A673 (cell line): ENCODE measurements at places on chromosomes 7 and 10. TPM values are rescaled to one million over a fixed set of nuclear protein-coding genes. Genes with fewer than 3 reads are reported as not detected.

GRCh38 chr10:5828725-5829124, 15.5 kb upstream of the GDI2 start:
- H3K4me3 ChIP-seq = no peak overlapping the region
- no peak overlapping the region for H3K27ac ChIP-seq
- H3K36me3 ChIP-seq = no peaks in the 10 kb centered on the region
- H3K4me1 ChIP-seq = no peaks in the 10 kb centered on the region

DNA sequence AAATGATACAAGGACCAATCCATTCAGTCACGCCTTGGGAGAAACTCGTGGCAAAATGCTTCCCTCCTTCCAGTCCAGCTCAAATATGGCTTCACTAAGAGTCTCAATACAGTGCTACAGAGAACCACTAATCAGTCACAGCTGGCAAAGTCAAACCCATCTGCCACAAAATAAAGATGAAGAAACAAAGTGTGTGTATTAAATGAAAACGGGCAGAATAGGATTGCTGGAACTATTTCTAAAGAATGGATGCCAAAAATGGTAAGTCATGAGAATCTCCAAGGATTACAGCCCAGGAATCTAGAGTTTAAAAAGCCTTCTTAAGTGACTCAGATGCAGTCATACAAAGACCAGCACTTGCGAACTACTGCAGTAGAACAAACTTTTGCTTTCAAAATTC, 61.9 kb downstream of the CACUL1 start:
- peaks cover 3% of the 10 kb centered on the region for H3K36me3 ChIP-seq
- H3K27ac ChIP-seq = no peak overlapping the region
- DNase-seq = peak; percentile 63
- H3K27me3 ChIP-seq = no peaks in the 10 kb centered on the region
- peaks cover 10% of the 10 kb centered on the region for H3K4me1 ChIP-seq
- H3K4me3 ChIP-seq = no peak overlapping the region

SNX8 gene
- 42.9 and 52.1 TPM in 2 replicates for total RNA-seq

NRG3 gene
- total RNA-seq = not detected in 2 replicates

WNT16 gene
- total RNA-seq = not detected in 2 replicates

CYP3A7 gene
- total RNA-seq = not detected in 2 replicates
